ENCODE measurements at places on chromosomes 4 and X.

DNA sequence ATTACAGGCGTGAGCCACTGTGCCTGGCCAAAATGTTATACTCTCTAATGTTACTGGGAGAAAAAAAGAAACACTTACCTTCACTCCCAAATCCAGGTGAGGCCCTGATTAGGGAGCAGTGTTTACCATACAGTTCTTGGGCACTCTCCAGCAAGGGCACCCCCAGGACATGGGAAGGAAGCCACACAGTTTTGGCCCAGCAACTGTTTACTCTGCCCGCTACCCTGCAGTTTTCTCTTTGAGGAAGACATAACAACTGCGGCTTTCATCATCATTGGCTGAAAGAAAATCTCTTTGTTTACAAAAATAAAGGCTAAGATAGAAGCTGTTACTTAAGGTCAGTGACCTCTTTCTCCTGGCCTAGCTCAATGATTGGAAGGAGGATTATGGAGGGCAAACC, 145.5 kb upstream of the DUSP21 start:
- DNase-seq = no peak

GRCh38 chrX:150227873-150228410, 135.2 kb upstream of the MAMLD1 start:
- no peak for DNase-seq

- DNase-seq = no peak
These were observed 119.8 kb downstream of the AMELX start for GRCh38 chrX:11412715-11413623.

DNA sequence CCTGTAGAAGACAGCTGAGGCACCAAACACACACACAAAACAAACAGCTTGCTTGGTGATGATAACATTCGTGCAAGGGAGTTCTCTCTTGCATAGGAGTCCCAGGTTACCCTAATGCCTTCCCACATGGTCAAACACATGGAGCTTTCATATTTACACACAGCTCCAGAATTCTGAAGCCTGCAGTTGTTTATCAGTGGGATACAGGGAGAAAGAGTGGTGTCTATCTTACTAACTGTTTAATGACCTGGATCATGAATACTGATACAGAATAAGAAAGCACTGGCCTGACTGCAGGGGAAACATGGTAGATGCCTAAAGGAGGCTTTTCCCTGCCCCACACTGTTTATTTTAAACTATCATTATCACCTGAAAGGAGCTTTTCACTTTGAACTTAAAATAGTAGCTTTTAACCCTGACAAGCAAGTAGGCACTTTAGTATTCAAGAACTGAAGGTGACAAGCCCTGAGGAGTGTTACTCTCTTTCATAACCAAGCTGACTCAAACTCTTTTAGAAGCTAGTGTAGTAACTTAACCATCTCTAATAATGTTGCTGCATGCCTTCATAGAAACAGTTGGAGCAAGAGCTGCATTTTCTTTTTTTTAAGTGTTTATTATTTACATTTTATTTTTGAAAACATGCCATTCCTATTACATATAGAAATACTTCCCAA, 15.6 kb downstream of the TET2 start:
- DNase-seq = no peak

DNA sequence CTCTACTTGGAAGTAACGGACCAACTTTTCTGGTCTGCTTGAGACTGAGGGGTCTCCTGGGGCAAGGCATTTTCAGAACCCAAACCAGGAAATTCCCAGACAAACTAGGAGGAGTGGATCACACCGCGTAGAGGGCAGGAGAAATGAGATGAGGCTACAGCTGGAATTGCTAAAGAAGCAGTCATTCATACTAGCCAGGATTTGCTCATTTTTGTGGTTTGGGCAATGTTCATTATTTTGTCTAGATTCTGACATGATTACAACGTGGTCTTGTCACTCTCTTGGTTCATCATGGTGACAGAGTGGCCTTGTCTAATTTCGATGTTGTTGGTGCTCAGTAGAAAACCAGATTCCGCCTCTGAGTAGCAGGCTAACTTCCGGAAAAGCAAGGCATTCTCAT, 63.2 kb downstream of the BANK1 start:
- DNase-seq = no peak

DNA sequence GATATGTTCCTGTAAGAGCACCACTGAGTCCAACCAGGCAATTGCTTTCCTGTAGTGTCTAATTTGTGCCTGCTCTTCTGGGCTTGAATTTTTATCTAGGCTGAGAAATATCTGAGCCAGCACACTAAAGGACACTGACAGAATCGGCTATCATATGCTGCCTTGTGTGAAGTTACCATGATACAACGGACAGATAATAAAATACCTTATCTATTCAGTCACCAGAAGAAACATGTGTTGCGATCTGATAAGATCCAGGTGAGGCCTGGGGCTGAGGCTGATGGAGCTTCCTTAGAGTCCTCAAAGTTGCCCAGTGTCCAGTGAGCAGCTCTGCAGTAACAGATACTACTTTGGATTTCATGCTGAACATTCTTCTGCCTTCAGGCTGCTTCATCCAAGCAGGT, 111.8 kb downstream of the ZNF518B start:
- no peak for DNase-seq

DNA sequence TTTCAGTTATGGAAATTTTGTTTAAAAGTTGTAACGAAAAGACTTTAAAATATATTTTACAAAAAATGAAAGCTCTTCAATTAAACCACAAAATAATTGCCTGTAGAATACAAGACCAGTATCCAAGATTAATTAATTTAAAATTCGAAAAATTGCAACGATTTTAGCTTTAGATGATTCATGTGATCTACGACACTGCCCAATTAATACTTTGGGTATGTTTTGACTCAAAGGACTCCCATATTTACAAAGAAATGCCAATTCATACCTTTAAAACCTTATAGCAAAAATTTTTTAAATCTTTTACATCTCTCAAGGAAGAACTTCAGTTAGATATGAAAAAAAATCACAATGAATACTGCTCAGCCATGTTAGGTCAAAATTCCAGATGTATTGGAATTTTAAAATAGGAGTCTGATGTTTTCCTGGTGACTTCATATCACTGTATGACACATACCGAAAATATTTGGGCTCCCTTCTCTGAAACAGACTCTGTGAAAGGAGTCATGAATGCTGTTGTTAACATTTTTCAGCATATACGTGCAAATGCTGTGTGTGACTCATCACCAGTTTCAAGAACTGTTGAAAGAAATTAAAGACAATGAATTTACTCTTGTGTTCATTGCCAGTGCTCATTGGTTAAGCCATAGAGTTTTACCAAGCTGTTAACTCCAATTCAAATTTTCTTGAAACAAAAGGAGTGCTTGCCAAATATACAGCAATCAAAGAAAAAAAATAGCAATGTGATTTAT, 13.8 kb upstream of the SMS start:
- no peak for DNase-seq

DNA sequence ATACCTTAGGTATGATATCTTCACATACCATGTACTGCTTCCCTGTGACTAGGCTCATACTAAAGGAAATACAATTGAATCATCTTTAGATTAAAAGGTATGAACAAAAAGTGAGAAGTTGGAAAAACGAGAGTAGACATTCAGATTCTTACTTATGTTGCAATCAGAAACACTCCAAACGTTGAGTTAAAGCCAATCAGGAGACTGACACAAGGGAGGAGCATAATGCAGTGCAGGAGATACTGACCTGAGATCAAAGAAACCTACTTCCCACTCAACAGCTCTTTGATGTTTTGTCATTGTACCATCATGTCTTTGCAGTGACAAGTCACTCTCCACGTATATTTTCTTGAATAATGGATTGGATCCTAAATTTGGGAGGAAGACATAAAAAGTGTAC, 8.9 kb upstream of the PCDH18 start:
- DNase-seq = no peak

DNA sequence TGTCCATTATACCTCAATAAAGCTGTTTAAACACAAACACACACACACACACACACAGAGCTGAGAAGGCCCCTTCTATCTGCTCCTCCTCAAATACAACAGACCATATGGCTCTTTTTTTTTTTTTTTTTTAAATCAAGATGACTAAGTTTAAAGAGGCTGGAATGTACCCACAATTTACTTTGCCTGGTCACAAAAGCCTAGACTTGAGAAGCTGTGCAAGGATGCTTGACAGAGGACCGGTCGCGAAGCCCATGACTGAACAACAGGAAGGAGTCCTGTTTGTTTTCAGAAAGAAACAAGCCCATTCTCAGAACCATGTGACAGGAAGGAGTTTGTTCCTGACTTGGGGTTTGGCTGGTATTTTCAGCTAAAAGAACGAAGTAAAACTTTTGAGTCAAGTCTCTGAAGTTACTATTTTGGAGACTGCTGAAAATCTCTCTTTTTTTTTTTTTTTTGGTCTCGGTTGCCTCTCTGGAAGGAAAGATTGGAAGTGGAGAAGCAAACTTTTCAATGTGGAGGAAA, 650.9 kb upstream of the TENM3 start:
- DNase-seq = no peak

DNA sequence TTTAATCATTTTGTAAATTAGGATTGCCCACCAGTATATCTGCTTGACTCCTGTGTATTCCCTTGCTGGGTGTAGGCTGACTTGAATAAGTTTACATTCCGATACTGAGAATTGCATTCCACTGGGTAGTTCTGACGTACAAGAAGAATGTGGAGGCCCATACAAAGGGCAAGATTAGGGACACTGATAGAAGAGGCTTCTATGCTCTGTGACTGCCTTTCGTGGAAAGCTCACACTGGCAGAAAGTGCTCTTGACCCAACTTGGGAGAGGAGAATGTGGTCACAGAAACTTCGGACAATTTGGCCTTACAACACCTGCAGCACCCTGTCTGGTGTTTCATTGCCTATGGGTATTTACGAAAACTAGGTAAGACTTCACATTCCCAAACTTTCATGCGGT, 126.3 kb downstream of the RAPGEF2 start:
- DNase-seq = no peak

- no peak for DNase-seq
These were observed 25.3 kb downstream of the HOPX start for GRCh38 chr4:56655627-56656345.

GRCh38 chr4:7792616-7793015, 147.0 kb downstream of the AFAP1 start:
- no peak for DNase-seq

DNA sequence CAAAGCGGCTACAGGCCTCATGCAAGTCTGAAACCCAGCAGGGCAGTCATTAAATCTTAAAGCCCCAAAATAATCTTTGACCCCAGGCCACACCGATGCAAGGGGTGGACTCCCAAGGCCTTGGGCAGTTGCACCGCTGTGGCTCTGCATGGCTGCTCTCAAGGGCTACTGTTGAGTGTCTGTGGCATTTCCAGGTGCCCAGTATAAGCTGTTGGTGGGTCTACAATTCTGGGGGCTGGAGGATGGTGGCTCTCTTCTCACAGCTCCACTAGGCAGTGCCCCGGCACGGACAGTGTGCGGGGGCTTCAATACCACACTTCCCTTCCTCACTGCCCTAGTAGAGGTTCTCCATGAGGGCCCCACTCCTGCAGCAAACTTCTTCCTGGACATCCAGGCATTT, 60.1 kb downstream of the NWD2 start:
- DNase-seq = no peak

GRCh38 chr4:79281566-79282359, 44.1 kb downstream of the NAA11 start:
- no peak for DNase-seq

- no peak for DNase-seq
These were observed 4.6 kb downstream of the MMAA start for GRCh38 chr4:145623831-145624230.

DNA sequence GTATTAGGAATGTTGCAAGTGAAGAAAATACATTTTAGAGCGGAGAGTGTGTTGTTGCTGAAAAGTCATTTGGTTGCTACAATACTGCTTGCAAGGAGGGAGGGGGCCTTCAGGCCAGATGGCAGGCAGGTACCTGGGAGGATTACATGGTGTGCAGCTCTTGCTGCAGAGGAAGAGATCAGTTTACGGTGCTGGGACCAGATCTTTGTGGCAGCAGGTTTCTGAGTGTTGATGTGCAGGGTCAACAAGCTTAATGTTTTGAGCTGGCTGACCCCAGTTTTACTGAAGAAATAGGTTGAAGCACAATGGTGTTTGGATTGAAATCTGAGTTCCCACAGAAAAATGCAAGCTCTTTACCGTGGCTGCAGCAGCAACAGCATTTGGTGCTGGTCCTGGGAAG, 96.4 kb upstream of the DDIT4L start:
- peak; percentile 17 for DNase-seq

DNA sequence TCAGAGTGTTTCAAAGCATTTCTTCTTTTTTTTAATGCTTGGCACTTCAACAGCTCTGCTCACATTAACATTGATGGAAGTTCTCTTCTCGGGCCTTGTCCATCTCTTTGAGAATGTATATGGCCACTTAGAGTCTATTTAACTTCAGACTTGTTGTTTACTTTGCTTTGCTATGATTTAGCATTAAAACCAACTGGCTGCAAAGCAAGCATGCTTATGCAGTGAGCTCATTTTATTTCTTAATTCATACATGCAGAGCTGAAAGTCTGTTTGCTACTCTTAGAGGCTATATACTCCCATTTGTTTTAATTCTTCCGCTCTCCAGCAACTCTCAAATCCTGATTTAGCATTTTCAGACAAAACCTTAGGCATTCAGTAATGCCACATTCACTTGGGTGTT, 107.6 kb upstream of the PACRGL start:
- DNase-seq = peak; percentile 7

GRCh38 chr4:21205821-21206531, 505.7 kb downstream of the PACRGL start:
- no peak for DNase-seq

DNA sequence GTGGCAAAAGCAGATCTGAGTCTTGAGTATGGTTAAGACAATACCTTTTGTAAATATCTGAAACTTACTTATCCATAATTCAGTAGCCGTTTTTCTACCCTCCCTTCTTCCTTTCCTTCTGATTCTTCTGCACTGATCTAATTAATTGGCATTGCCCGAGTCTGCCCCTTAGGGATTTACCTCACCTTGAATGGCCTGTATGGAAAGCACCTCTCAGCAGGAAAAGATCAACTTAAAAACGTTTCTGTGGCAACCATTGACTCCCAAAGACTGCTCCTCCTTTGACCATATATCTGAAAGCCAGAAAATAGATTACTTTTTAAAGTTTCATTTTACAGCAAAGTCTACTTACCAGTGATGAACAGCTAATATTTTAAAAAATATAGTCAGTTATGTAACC, 496.5 kb upstream of the LCORL start:
- DNase-seq = peak; percentile 16

DNA sequence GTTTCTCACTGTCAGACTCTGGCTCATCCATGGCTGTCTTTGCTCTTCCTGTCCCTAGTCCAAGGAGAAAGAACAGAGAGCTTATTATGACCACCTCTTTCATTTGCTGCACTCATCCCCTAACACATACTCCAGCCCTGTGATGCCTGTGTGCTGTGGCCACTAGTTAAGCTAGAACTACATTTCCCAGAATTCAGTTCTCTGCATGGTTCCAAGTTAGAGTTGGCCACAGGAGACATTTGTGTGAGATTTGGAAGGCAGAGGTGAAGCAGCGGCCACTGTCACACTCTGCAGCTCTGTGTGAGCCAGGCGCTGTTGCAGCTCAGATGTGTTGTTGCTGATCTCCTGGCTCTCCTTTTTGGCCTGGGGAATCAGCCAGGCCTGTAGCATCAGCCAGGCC, 188.2 kb upstream of the ATP6AP2 start:
- DNase-seq = no peak

GRCh38 chr4:125517831-125518230, 203.1 kb downstream of the FAT4 start:
- no peak for DNase-seq

- no peak for DNase-seq
These were observed 24.7 kb downstream of the FAM53A start for GRCh38 chr4:1659104-1660043.

All from NCI-H1092 treated with DMSO at 0.1 percent for 48 hours (cell line).